Bladder microvascular endothelial cell (primary cell): ENCODE measurements at places on chromosomes 11 and 22. TPM values are rescaled to one million over a fixed set of nuclear protein-coding genes. Genes with fewer than 3 reads are reported as not detected.

CREBZF gene
- total RNA-seq: 26.9 and 40.5 TPM in 2 replicates

RIBC2 gene
- total RNA-seq: 0.44 and 0.65 TPM in 2 replicates

TAGLN gene
- total RNA-seq: 54.7 and 71.3 TPM in 2 replicates

FCHSD2 gene
- 13.8 and 28.1 TPM in 2 replicates for total RNA-seq

PAK1 gene
- total RNA-seq: 0.49 and 0.57 TPM in 2 replicates

PHETA2 gene
- 14.4 and 28.8 TPM in 2 replicates for total RNA-seq

ANGPTL5 gene
- not detected in 2 replicates for total RNA-seq

PGGHG gene
- 9.1 and 19.9 TPM in 2 replicates for total RNA-seq

TSPAN32 gene
- total RNA-seq: not detected in 2 replicates

XKR3 gene
- not detected in 2 replicates for total RNA-seq

SCGB1A1 gene
- total RNA-seq: not detected in 2 replicates

PI4KA gene
- 15.7 and 40.2 TPM in 2 replicates for total RNA-seq

ABCG4 gene
- under 0.01 TPM in 1 of 2 replicates, not detected in the other for total RNA-seq

KRTAP5-7 gene
- 0.16 TPM in 1 of 2 replicates, not detected in the other for total RNA-seq

GPR83 gene
- total RNA-seq: under 0.01 TPM in 2 replicates

MS4A14 gene
- total RNA-seq: not detected in 2 replicates

BSX gene
- total RNA-seq: not detected in 2 replicates

RANGAP1 gene
- 77.2 and 181 TPM in 2 replicates for total RNA-seq

DMC1 gene
- total RNA-seq: 0.69 and 1.5 TPM in 2 replicates

KRTAP5-11 gene
- not detected in 2 replicates for total RNA-seq

CEND1 gene
- not detected in 2 replicates for total RNA-seq

TCF20 gene
- total RNA-seq: 15.5 and 21.1 TPM in 2 replicates

DCDC1 gene
- under 0.01 TPM in 1 of 2 replicates, not detected in the other for total RNA-seq

CTSW gene
- total RNA-seq: under 0.01 TPM in 1 of 2 replicates, not detected in the other

RBX1 gene
- 54.8 and 77.9 TPM in 2 replicates for total RNA-seq

PAMR1 gene
- total RNA-seq: 0.25 and 0.65 TPM in 2 replicates

KRTAP5-1 gene
- not detected in 2 replicates for total RNA-seq

PSMC3 gene
- total RNA-seq: 210 and 222 TPM in 2 replicates

CAVIN3 gene
- 66.6 and 182 TPM in 2 replicates for total RNA-seq

PNPLA5 gene
- not detected in 2 replicates for total RNA-seq

FGF4 gene
- not detected in 2 replicates for total RNA-seq

PAAF1 gene
- total RNA-seq: 4.7 and 11.6 TPM in 2 replicates

HBB gene
- total RNA-seq: not detected in 2 replicates

TMPRSS5 gene
- total RNA-seq: 0.13 and 0.16 TPM in 2 replicates

MMP8 gene
- total RNA-seq: not detected in 2 replicates

PAFAH1B2 gene
- 144 and 156 TPM in 2 replicates for total RNA-seq

LDHAL6A gene
- not detected in 2 replicates for total RNA-seq

OR6T1 gene
- total RNA-seq: not detected in 2 replicates

LRRC74B gene
- not detected in 2 replicates for total RNA-seq

TRIM29 gene
- total RNA-seq: 0.06 TPM in 1 of 2 replicates, not detected in the other

TRIM6 gene
- 1.3 and 2.1 TPM in 2 replicates for total RNA-seq

UNC93B1 gene
- total RNA-seq: 9.1 and 19.1 TPM in 2 replicates

CCDC73 gene
- total RNA-seq: 0.06 TPM in 1 of 2 replicates, not detected in the other
